ENCODE measurements at places on chromosomes 3 and 15. TPM values are rescaled to one million over a fixed set of nuclear protein-coding genes. Genes with fewer than 3 reads are reported as not detected.

GASK1A gene
- total RNA-seq: 1.1 TPM

A4GNT gene
- not detected for total RNA-seq

RTP1 gene
- not detected for total RNA-seq

AGBL1 gene
- total RNA-seq: not detected

GOLGA6L7 gene
- not detected for total RNA-seq

- DNase-seq: no peak
These were observed 1.0 kb downstream of the MYO9A start for GRCh38 chr15:72116731-72117485.

DNA sequence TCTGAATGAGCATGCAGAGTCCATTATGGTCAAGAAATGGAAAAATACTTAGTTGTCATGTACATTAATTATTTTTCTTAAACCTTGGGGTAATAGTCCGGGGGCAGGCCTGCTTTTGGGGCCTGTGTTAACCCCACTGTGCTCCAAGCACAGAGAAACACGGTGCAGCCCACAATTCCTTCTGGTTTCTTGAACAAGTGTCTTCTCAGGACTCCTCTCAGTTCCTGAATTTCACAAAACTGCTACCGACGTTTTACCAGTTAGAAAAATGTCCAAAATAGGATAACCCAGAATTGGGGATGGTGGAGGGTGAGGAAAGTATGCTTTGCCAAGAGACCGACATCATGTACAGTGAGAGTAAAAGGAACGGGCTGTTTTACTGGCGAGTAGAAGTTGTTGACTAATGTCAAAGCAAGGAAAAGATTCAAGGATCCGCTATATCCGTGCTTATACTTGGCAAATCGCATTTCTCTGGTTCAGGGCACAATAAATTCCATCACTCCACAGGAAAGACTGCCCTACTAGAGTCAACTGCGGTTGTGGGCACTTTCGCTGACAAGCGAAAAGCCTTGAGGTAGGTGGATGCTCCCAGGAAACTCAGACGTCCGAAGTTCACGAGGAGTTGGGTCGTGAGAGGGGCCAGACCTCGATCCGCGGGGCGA, 495 bp upstream of the NXPE3 start:
- no peak for DNase-seq
